ENCODE measurements at places on chromosomes 5 and 9.

GRCh38 chr5:160167624-160168165 lies 48.4 kb upstream of the PWWP2A start:
- DNase-seq = no peak

GRCh38 chr5:143687604-143688003 lies 124.4 kb upstream of the HMHB1 start:
- DNase-seq = no peak

GRCh38 chr9:71302776-71303175 lies 181.4 kb upstream of the TRPM3 start:
- DNase-seq = no peak

DNA sequence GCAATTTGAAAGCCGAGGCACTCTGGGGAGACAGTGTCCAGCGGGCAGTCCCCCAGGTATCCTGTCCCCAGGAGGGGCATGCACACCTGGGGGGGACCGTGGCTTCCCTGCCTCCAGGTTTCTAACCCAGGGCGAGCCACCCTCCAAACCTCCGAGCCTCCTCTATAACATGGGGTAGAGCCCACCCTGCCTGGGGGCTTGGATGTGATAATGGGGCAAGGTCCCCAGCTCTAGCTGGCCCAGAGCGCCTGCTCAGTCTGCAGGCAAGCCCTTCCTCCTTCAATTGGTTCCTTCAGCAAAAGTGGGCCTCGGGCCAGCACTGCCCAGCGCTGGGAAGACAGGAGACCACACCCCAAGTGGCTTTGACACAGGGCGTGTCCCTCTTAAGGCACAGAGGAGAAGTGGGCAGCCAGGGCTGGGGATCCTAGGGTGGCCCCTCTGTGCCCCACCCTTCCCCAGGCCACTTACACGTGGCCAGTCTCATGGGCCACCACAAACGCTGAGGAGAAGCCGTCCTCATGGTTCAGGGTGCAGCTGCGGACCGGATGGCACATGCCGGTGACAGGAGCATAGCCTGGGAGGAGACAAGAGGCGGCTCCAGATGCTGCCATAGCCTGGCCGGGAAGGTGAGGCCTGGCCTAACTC lies 94.3 kb downstream of the ZNF354C start:
- no peak for DNase-seq

DNA sequence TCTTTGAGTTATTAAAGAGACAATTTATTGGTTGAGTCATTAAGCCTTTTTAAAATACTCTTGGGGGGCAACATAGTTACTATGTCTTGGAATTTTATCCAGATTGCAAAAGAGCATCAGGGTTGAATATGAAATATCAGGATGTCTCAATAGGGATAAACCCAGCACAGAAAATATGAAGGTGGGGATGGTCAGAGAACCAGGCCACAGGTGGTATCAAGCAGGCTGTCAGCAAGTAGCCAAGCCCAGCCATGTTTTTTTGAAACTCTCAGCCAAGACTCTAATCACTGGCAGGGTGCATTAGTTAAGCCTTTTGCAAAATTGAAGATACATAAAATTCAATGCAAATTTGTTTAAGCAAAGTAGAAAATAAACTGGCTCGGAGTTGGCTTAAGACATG lies 468.9 kb downstream of the DTWD2 start:
- DNase-seq = no peak

All from stimulated activated naive B cell treated with anti-CD40 and anti-IgM and Interleukin-4, amounts not matched to agents 10 μg/mL and 1 μg/mL and 100 μg/mL, for 72 hours (primary cell).